ENCODE measurements at places on chromosomes 11 and 22. TPM values are rescaled to one million over a fixed set of nuclear protein-coding genes. Genes with fewer than 3 reads are reported as not detected.

The IGSF9B gene
- 1.1 TPM for total RNA-seq

The KRTAP5-1 gene
- not detected for total RNA-seq

The MMP13 gene
- not detected for total RNA-seq

The MUC6 gene
- not detected for total RNA-seq

GRCh38 chr22:41682033-41682807 lies 6.4 kb downstream of the SNU13 start:
- peak; percentile 93 for DNase-seq

- peak; percentile 32 for DNase-seq
These were observed 2.7 kb downstream of the MUC5AC start for GRCh38 chr11:1160231-1161101.

- DNase-seq = no peak
These were observed 57.6 kb upstream of the NECTIN1 start for GRCh38 chr11:119786431-119787073.

GRCh38 chr22:41028841-41029240 lies 63.6 kb upstream of the EP300 start:
- no peak for DNase-seq

DNA sequence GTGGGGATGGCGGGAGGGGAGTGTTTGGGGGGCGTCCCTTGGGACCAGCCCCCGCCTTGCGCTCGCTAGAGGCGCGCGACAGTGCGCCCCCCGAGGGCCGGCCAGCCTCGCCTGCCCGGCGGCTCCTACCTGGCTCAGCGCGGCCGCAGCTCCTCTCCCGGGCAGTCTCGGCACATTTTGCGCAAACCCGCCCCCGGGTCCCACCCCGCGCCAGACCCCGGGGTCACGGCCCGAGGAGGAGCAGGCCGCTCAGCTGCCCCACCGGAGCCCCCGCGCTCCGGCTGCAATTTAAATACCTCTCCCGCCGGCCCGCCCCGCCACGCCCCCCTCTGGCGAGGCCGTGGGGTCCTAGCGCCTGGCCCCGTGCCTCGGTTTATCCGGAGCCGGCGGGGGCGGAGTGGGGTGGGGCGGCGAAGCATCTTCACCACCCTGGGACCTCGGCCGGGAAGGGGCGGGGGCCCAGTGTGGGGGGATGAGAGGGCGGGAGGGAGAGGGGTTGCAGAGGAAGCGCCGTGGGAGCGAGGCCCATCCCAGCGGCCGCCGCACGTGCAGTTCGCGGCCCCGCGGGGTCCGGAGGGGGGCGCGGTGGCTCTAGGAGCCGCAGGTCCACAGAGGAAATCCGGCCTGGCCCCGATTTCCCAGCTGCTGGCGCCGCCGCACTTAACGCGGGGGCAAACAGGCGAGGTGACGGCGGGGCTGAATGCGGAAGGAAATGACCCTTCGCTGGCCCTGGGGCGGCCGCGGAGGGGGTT lies at the start of gene LRRC32:
Gene LRRC32, minus strand, starts transcription at position 263 of the 752 bp plus-strand sequence. CDS start 4,793 bp downstream, outside the sequence.
- peak; percentile 65 for DNase-seq

DNA sequence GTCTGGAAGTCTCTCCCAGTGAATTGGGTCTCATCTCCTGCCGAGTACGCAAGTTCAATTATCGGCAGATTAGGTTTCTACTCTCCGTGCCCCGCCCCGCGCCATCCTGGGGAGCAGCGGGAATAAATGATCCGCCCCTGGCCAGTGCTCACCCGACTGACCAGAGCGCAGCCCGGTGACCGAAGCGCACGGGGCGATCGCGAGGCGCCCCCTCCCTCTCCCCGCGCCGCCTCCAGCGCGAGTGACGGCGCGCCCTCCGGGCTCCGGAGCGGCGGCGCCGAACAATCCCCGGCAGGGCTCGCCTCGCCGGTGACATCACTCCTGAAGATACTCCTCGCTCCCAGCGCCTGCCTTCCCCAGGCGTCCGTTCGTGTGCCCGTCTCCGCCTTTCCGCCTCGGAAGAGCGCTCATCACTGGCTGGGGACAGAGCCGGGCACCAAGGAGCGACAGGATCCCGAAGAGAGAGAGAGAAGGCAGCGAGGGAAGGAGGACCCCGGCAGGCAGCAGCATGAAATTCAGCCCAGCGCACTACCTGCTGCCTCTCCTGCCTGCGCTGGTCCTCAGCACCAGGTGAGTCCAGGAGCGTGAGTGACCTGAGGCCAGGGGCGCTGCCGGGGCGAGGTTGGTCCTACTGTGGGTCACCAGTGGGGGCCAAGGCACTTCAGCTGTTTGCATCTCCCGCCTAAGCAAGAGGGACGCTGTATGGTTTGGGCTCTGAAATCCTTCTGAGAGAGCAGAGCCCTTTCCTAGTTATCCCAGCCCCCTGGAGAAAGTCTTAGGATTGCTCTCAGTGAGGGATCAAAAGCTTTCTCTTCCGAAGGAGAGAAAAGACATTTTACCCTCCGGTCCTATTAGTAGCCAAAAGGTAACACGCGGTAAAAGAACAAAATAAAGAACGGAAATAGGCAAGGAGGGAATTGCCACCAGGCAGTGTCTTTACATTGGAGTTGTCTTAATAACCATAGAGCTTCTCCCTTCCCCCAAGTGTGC lies at the start of gene LUZP2:
Gene LUZP2, plus strand, starts transcription at position 318 of the 990 bp plus-strand sequence.
- no peak for DNase-seq

- no peak for DNase-seq
These were observed 72.8 kb upstream of the CSNK2A3 start for GRCh38 chr11:11425806-11426205.

Data from Peyer's patch (tissue), 4 donors.